ENCODE measurements at places on chromosomes 7 and 10. TPM values are rescaled to one million over a fixed set of nuclear protein-coding genes. Genes with fewer than 3 reads are reported as not detected.

SH2D4B gene
- total RNA-seq = not detected

CUZD1 gene
- 0.17 TPM for total RNA-seq

NPFFR1 gene
- not detected for total RNA-seq

FIS1 gene
- 285 TPM for total RNA-seq

CDC14C gene
- total RNA-seq = not detected

GIMAP1 gene
- total RNA-seq = 3.3 TPM

FAM25G gene
- total RNA-seq = not detected

NPTX2 gene
- total RNA-seq = 3.7 TPM

ZNF32 gene
- 65.4 TPM for total RNA-seq

GPR22 gene
- total RNA-seq = 43.1 TPM

EBLN1 gene
- total RNA-seq = not detected

LAMB1 gene
- 110 TPM for total RNA-seq

OR13A1 gene
- not detected for total RNA-seq

KCNIP2 gene
- total RNA-seq = 704 TPM

OPN4 gene
- total RNA-seq = 0.89 TPM

C10orf53 gene
- total RNA-seq = not detected

ODAD2 gene
- total RNA-seq = not detected

PTPRN2 gene
- 1.5 TPM for total RNA-seq

MXI1 gene
- 91.3 TPM for total RNA-seq

MYH16 gene
- not detected for total RNA-seq

NOC3L gene
- total RNA-seq = 7.9 TPM

HOXA5 gene
- not detected for total RNA-seq

FAM24B gene
- 1.4 TPM for total RNA-seq

All from right cardiac atrium (tissue), 5 donors.